ENCODE measurements at places on chromosomes 11 and 22.

DNA sequence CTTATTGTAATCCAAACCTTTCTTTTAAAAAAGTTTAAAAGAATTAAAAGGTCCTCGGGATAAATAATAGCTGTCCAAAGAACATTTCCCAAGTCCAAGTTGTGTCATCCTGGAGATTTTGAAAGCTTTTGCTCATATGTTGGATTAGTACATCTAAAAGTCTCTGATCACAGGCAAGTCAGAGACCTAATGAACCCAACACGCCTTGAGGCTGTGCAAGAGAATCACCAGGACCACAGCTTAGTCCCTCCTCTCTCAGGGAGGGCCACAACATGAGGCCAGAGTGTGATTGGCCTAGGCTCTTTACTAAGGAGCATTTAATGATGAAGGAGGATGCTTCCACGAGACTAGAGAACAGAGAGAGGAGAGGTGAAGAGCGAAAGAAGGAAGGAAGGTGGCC is 98.7 kb upstream of the OR5AK2 start:
- no peak for DNase-seq

DNA sequence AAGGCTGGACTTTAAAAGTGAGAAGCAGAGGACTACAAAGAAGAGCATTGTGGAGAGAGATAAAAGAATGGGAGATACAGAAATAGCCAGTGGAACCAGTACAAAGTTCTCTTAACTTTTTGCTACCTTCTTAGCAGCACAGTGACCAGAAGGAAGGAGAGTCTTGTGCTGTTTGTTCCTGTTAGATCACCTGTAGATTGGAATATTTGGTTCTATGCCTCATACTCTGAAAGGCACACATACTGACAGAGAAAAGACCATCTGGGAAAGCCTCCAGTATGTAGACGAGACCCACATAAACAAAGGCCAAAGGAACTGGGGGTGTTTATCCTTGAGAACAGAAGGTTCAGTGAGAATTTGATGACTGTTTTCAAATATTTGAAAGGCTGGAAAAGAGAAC is 18.7 kb downstream of the RNF141 start:
- no peak for DNase-seq

DNA sequence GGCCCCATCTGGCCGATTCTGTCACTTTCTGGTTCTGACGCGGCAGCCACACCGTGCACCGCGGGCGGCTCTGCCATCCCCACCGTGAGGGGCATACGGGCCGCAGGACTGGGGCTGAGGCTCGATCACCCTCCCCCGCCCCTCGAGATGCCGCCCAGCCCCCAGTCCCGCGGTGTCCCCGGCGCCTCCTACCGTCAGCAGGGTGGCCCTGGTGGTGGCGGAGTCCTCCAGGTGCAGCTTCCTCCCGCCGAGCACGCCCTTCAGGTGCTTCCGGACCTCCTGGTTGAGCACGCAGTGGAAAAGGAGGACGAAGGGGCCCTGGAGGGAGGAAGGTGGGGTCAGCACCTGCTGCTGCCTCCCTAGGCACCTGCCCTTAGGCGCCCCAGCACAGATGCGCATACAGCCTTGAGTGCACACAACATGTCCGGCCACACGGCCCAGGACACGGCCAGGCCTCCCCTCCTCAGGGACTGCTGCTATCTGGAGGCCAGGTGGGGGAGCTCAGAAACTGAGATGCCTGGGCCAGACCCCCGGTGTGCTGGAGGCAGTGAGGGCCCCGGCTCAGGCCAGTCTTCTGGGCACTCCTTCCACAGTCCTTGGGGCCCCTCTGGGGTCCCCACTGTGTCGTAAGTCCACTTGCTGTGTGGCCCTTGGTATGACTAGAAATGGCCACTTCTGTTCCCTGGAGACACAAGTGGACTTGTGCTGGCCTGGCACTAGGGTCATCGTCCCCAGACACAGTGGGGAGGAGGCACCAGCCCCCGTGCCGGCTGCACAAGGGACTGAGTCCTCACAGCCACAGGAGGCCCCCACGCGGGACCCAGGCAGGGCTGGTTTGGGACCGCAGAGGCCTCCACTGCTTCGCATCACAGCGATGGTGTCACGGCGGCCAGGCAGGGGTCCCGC is 31.5 kb downstream of the TRMU start:
- DNase-seq = no peak

GRCh38 chr11:75031224-75031753 is 42.6 kb downstream of the NEU3 start:
- DNase-seq = no peak

GRCh38 chr11:110113505-110113904 is 20.3 kb downstream of the ZC3H12C start:
- no peak for DNase-seq

- no peak for DNase-seq
Measured at GRCh38 chr11:47285969-47286770, 16.2 kb downstream of the MADD start.

DNA sequence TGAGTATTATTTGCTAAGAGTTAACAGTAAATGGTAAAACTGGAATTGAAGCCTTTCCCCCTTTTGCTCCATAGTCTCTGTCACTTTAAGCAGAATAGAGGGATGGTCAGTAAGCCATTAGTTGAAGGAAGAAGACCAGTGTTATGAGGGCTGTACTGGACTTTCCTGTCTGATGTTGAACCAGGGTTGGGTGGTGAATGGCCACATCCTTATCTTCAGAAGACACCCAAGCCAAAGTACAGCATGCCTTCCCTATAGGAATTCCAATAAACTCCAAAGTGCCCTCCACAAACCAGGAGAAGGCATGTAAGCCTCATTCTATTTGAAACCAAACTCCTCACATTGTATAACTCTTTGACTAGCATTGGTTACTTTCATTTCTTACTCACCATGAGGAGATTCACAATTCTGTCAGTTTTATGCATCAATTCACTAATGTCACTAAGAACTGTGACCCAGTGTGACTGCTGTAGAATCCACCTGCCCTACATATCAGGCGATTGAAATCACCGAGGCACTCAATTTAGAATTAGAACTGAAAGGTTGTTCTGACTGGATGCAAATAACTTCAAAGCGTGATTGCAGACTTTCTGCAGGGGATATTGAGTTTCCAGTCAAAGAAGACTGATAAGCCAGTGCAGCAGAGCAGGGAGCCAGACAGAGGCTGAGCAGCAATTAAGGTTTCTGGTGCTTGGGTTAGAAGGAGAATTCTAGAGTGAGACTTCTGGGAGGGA is 107.1 kb upstream of the DDI1 start:
- DNase-seq = no peak

DNA sequence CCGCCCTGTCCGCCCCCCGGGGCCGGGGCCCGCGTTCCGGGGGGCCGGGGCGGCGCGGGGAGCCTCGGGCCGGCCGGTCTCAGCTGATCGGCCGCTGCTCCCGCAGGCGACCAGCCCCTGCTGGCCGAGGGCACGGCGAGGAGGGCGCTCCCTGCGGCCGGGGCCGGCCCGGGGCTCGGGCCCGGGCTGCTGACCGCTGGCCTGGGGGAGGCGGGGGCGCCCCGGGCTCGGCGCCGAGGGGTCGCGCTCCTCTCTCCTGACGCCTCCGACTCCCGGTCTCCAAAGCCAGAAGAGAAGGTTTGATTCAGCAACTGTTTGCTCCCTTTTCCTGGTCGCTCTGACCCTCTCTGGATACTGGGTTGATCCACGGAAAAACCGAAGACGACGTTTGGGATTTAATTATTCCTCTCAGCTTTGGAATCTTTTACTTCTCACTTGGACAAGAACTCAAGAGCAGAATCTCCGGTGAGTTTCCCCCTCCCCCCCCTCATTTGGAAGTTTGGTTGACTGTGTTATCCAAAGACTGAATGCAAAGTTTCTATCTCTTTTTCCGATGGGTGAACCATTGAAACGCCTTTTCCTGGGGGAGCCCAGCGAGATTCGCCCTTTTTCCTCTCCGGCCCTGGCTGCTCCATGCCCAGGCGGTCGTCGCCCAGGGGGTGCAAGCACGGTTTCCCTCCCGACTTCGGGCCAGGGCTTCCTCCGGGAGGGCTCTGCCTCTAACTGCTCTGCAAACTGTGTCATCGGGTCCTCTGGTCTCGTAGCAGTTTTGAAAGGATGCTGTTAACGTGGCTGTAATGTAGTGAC is 725 bp downstream of the KDM2A start:
- DNase-seq = no peak

- DNase-seq = no peak
Measured at GRCh38 chr22:42313804-42314581, 43.5 kb upstream of the TCF20 start.

DNA sequence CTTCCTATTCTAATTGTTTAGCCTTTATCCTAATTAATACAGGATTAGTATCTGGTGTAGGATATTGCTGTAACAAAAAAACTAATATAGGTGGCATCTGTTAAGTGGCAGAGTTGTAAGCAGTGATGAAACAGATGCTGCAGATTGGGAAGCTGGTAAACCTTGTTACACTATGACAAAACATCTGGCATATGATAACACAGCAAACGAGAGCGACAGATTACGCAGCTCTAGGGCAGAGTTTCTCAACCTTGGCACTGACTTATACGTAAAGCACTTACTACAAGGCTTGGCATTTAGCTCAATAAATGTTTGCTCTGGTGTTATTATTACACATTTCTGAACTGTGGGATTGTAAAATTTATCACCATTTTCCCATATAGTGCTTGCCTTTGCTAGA is 137.0 kb downstream of the ATG16L2 start:
- peak; percentile 8 for DNase-seq

DNA sequence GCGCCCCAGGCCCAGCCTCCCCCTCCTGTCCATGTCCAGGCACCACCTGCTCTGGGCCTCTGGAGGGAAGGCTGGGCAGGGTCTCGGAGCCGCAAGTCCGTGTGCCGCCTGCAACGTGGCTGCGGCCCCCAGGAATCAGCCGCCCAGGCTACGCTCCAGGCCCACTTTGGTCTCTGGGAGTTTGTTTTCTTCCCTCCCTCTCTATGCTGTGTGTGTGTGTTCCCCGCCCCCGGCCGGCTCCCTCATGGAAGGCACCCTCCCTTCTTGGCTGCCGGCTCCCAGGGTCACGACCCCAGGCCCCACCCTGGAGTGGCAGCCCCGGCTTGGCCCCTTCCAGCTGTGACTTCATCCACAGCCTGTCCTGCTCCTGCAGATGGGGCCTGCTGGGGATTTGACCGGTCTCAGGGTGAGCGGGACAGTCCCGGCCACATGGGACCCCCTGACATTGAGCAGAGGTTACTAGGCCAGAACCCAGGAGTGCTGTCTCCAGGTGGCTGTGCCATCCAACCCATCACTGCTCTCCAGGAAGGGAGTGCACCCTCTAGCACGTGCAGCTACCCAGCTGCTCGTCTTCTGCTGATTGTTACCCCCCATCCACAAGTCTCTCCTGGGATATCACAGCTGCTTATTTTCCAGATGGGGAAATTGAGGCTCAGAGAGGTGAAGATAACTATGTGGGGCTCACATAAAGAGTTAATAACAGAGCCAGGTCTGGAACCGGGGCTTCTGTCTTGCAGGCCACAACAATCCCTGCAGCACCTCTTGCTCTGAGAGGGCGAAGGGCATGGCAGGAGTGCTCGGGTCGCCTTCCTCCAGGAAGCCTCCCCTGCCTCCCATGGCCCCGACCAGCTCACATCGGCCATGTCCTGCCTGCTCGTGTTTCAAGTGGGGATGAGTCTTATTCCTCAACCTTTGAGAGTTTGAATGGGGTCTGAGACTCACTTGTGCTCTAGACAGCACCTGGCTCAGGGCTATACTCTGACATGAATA is 2.8 kb upstream of the LIF start:
- DNase-seq = no peak

- DNase-seq = no peak
Measured at GRCh38 chr22:33984656-33985285, 64.5 kb upstream of the LARGE1 start.

GRCh38 chr22:45208993-45209838 is 31.5 kb downstream of the KIAA0930 start:
- no peak for DNase-seq

- no peak for DNase-seq
Measured at GRCh38 chr11:95252586-95252985, 21.6 kb upstream of the SESN3 start.

GRCh38 chr11:35012467-35013191 is 96.2 kb downstream of the PDHX start:
- DNase-seq = no peak

All from epithelial cell of prostate (primary cell).